ENCODE measurements at places on chromosomes 13 and 19.
A peak's percentile ranks its signal among the peaks of the same experiment; 100 is the strongest.

- no peak for DNase-seq
Observed at GRCh38 chr13:64074971-64075474, 2659.4 kb upstream of the PCDH20 start.

- no peak for DNase-seq
Observed at GRCh38 chr13:87259479-87260083, 411.6 kb upstream of the SLITRK5 start.

GRCh38 chr13:34543836-34544235 is 398.2 kb upstream of the NBEA start:
- DNase-seq, result no peak

DNA sequence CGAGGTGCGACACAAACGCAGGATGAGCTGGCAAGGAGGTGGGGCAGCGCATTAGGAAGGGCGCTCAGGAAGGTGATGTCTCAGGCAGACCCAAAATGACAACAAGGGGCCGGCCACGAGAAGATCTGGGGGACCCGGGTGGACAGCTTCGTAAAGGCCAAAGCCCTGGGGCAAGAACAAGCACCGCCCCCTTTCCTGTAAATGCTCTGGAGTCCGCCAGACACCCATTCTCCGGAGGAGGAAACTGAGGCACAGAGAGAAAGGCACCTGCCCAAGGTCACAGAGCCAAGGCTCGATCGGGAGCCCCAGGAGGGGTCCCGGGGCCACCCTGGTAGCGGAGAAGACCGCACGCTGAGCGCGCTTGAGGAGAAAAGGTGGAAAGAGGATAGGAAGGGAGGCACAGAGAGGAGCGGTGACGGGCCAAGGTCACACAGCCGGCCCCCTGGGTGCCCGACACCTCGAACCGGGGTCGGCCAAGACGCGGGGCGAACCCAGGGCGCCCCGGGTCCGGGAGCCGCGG is 571 bp downstream of the SAFB2 start:
- peak; percentile 53 for DNase-seq

GRCh38 chr13:96993634-96994016 is 651 bp downstream of the OXGR1 start:
- no peak for DNase-seq

- no peak for DNase-seq
Observed at GRCh38 chr13:19154843-19155242, 26.8 kb downstream of the TUBA3C start.

- DNase-seq, result no peak
Observed at GRCh38 chr13:48563626-48564025, 30.7 kb upstream of the RCBTB2 start.

- no peak for DNase-seq
Observed at GRCh38 chr19:47146920-47147319, 16.3 kb downstream of the SAE1 start.

All from activated naive CD8-positive, alpha-beta T cell treated with anti-CD3 and anti-CD28 coated beads, Interleukin-2, amount 10 ng/mL, durations not matched to agents 7 days and 5 days (primary cell).